MV-4-11 (cell line): ENCODE measurements at places on chromosomes 1 and 21.

DNA sequence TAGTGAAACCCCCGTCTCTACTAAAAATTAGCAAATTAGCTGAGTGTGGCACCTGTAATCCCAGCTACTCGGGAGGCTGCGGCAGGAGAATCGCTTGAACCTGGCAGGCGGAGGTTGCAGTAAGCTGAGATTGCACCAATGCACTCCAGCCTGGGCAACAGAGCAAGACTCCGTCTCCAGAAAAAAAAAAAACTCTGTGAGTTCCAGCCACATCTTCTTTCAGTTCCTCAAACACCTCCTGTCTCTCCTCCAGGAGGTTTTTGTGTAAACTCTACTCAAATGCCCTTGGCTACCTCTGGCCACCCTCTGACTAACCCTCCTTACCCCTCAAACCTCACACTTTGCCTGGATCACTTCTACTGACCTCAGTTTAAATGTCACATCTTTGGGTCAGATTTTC, 38.1 kb downstream of the RCSD1 start:
- peak; percentile 64 for DNase-seq

- no peak for DNase-seq
Observed at GRCh38 chr1:86226204-86226603, 69.6 kb upstream of the COL24A1 start.

DNA sequence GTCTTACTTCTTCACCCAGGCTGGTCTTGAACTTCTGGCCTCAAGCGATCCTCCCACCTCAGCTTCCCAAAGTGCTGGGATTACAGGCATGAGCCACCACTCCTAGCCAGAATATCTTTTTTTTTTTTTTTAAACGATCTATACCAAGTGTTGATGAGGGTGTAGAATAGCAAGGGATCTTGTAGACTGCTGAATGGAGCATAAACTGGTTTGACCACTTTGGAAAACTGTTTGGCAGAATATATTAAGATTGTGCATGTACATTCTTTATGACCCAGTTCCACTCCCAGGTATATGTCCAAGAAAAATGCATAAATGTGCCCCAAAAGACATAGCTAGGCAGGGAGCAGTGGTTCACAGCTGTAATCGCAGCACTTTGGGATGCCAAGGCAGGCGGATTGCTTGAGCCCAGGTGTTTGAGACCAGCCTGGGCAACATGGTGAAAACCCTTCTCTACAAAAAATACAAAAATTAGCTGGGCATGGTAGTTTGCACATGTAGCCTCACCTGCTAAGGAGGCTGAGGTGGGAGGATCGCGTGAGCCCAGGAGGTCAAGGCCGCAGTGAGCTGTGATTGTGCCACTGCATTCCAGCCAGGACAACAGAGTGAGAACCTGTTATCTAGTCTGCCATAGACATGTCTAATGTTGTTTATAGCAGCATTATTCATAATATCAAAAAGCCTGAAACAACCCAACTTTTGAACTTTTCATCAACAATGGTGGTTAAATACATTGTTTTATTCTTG, 184.0 kb downstream of the VPS13D start:
- no peak for DNase-seq

GRCh38 chr1:181742426-181742825, 259.1 kb downstream of the CACNA1E start:
- DNase-seq, result peak; percentile 25

DNA sequence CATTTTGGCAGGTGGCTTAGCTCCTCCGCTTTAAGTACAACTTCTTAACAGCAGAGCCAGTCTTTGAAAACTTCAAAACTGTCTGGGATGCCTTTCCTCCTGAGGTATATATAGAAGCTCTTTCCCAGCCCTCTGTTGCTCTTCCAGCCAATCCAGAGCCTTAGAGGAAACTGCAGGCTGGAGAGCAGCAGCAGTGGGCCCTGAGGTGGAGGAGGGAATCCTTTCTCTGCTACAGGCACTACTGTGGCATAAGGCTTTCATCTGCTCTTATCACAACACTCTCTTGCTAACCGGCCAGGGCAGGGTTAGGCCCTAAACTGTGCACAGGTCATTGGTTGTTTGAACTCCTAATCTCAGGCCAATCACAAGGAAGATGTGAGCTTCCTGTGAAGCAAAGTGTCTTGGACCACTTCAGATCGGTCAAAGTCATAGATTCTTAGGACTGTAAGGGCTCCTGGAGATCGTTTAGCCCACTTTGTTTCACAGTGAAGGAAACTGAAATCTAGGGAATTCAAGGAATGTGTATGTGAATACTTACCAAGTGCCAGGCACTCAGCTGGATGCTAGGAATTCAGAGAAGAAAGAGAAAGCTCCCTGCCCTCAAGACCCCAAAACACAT, at the start of gene RGS5:
TSS of gene RGS5 (minus strand) at position 84 of the 619 bp plus-strand sequence. CDS start at position 3, 81 bp downstream.
- DNase-seq, result no peak

- no peak for DNase-seq
Observed at GRCh38 chr1:109299558-109300343, 7.1 kb downstream of the MYBPHL start.

- DNase-seq, result no peak
Observed at GRCh38 chr1:16138772-16139221, 17.1 kb downstream of the EPHA2 start.

GRCh38 chr1:1020000-1020404, at the start of gene AGRN:
TSS of gene AGRN (plus strand) at chr1:1020120. CDS start at chr1:1020173, 53 bp downstream.
- DNase-seq, result no peak

GRCh38 chr1:20873311-20873710, 86.2 kb upstream of the HP1BP3 start:
- peak; percentile 34 for DNase-seq

DNA sequence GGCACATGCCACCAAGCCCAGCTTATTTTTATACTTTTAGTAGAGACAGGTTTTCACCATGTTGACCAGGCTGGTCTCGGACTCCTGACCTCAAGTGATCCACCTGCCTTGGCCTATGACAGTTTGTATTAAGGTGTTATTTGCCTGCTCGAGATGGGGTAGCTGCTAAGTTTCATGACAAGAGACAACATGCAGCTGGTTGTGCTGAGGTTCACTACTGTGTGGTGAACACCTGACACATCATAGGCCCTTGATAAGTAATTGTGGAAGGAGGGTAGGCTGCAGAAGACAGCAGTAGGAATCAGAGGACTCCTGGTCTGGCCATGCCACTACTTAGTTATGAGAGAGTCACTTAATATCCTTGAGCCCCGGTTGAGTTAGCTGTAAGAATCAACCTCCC, 46.2 kb downstream of the PLPP3 start:
- DNase-seq, result no peak

DNA sequence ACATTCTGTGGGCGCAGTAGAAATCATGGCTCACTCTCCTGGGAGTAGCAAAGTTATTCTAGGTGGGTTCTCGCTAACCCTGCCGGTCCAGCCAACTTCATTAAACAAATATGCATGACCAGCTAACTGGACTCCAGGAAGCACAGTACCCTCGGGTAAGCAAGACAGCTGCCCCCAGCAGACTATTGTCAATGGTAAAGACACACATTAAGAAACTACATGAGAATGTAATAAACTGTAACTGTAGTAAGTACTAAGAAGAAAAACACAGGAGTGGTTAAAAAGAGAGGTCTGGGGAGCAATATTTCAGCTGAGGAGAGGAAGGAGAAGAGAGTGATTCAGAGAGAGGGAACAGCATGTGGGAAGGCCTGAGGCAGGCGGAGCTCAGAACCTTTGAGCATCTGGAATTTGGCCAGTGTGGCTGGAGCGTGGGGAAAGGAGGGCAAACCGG, 7.4 kb downstream of the SLC2A5 start:
- DNase-seq, result no peak

- DNase-seq, result no peak
Observed at GRCh38 chr1:202200669-202201068, 7.1 kb downstream of the LGR6 start.

DNA sequence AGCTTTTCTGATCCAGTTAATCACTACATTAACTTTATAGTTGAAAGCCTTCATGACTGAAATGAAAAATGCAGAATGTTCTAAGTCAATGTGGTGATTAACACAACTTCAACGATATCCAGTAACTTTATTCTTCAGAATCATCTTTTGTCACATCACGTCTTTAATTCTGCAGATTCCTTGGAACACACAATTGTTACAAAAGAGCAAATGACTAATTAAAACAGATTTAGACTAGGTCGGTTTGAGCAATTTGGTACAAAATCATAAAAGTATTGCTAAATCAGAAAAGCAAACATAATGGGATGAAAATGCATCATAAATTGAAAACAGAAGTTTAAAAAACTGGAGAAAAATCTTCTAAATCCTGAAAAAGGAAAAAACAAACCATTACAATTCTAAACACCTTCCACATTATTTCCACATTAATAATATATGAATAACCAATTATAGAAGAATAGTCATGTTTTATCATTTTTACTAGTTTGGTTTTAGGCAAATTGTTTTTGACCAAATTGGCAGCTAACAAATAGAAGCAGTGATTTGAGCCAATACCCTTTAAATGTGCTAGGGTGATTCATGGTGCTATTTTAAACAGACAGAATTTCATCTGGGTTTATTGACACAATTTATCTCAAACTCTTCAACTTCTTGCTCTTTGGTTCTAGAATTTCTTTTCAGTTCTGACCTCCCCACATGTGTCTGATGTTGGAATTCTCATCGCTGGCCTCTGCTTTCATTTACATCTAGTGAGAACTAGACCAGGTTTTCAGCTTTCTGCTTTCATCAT, 468.1 kb upstream of the PTBP2 start:
- DNase-seq, result no peak

DNA sequence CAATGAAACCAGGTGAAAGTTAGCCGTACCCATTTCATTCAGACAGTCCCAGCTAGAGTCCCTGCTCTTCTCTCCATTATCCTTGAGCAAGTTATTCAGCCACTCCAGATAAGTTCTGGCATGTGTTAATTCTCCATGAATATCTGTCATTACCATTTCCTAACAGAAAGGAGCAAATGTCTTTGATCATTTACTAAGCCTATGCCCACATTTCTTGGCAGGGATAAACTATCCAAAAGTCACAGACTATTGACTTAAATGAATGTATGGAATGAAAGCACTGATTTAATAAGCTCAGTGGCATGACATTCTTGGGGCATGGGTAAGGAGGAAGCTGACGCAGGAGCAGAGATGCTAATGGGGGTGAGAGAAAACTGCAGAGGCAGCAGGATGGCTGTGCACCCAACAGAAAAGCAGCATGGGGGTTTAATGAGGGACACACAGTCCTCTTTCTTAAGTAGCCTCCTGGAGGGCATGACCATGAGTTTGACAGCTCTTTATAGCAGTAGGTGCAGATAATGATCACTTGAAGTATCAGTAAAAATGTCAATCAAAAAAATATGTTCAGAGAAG, 17.6 kb upstream of the DHCR24 start:
- no peak for DNase-seq

- DNase-seq, result no peak
Observed at GRCh38 chr1:230073371-230074035, 6.5 kb downstream of the GALNT2 start.

DNA sequence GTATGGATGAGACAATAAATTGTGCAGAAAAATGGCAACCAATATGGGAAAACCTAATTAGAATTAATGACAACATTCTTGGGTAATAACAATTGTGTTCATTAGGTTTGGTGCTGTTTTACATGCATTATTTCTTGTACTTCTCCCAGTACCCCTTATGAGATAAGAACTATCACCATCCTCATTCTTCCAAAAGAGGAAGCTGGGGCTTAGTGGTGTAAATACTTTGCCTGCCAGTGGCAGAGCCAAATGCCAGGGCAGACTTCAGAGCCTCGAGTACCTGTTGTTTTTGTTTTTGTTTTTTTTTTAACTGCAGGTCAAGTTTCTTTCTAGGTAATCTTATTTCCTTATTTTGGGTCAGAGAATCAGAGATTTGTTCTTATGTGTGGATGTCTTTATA, 206.4 kb downstream of the RHOU start:
- peak; percentile 82 for DNase-seq

DNA sequence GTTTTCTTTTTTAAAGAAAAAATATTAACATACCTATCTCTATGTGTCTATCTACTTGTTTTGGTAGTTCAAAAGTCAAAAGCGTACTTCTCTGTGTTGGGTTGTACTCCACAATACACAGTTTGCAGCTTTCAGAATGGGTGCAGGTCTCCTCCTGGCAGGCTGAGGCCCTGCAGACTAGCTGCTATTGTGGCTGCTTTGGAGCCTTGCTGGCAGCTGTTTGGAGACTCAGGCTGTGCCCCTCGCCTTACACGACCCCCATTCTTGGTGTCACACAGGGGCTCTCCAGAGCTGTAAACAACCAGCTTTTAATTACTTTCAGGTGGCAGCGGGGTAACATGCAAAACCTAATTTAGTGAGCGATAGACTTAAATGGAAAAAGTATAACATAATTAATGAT, 160.4 kb downstream of the DSCAM start:
- no peak for DNase-seq

GRCh38 chr1:175763797-175764196, 20.4 kb upstream of the TNR start:
- DNase-seq, result no peak

DNA sequence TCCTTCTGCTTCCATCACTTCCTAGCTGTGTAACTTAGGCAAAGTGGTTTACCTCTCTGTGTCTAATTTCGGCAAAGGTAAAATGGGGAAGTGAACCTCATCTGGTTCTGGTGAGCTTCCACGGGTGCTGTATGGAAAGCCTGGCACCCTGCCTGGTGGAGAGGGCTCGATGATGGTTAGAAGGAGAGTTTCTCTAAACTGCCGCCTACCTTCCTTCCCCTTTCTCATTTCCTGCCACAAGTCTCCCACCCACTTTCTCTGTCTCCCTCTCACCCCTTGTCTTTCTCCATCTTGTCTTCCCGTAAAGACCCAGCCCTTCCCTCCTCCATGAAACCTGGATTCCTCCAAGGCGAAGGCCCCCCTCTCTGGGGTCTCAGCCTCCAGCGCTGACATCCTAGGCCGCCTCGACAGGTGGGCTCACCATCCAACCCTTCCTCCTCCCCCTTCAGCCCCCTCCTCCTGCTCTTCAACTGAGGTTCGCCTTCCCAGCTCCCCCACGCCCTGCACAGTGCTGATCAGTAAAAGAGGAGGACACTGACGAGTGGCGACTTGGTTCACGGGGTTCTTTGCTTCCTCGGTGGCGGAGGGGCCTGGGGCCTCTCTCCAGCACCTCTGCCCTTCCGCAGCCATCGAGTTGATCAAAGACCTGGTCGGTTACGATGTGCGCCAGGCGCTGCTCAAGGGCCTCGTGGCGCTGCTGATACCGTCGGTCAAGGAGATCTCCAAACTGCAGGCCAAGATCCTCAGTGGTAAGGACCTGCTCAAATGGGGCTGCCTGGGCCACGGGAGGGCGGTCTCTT, 7.3 kb downstream of the RNU5D-1 start:
- peak; percentile 99 for DNase-seq

GRCh38 chr1:69613414-69613813, 45.7 kb downstream of the LRRC7 start:
- DNase-seq, result no peak

GRCh38 chr21:33491373-33492102, at the start of gene DNAJC28:
TSS of gene DNAJC28 (minus strand) at chr21:33491716. CDS start at chr21:33489393, 2,323 bp downstream.
- DNase-seq, result peak; percentile 88

- DNase-seq, result no peak
Observed at GRCh38 chr1:90504509-90504908, 212.6 kb downstream of the BARHL2 start.

DNA sequence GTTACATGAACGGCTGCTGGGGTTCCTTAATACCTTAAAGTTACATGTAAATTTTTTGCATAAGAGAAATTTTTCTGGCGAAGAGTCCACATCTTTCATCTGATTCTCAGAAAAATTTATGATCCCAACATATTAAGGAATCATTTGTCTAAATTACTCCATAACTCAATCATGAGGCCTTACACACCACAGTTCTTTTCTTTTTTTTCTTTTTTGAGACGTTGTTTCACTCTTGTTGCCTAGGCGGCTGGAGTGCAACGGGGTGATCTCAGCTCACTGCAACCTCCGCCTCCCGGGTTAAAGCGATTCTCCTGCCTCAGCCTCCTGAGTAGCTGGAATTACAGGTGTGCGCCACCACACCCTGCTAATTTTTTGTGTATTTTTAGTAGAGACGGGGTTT, 2.1 kb upstream of the S100A11 start:
- no peak for DNase-seq

- DNase-seq, result no peak
Observed at GRCh38 chr1:221743416-221744208, 1.7 kb upstream of the DUSP10 start.
